ENCODE measurements at places on chromosomes 13 and 19.

DNA sequence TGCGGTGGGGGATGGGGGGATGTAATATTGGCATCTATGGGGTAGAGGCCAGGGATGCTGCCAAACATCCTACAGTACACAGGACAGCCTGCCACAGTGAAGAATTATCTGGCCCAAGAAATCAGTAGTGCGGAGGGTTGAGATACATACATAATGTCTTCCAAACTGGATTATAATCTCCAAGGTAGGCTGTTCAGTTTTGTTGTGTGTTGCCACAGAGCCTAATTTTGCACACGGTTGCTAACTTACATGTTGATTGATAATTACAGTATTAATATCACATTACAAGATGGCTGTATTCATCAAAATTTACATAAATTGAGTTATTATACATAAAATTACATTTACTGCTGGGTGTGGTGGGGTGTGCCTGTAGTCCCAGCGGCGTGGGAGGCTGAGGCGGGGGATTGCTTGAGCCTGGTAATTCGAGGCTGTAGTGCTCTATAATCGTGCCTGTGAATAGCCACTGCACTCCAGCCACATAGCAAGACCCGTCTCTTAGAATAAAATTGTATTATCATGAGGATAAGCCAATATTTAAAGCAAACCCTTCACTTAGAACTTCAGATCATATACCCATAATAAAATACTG is 8.1 kb downstream of the POMP start:
- no peak for DNase-seq

DNA sequence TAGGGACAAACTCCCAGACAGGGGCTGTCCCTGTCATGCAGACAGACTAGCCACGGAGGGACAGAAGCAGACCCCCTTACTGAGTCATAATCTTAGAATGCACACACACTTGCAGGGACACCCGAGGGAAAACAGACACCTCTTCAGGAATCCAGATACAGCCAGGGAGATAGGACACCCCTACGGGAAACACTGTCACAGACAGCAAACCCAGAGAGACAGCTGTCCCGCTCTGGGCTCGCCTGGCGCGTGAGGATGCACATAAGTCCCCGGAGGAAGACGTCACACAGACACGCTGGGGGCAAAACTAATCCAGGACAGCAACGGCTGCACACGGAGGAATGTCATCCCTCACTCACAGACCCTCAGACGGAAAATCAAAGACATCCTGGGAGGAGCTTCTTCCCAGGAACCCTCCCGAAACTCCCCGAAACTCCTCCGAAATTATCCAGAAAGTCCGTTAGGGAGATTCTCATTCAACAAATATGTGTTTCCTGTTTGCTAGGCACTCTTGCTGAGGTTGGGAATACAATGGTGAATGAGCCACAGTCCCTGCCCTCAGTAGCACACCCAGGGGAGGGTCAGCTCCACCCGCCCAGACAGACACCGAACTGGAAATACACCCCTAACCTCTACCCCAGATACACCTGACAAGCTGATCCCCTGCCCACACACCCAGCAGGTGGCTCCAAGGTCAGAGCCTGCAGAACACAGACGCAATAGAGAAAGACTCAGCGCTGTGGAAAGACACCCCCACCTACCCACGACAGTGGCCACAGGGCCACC is 15.2 kb upstream of the TOMM40 start:
- DNase-seq = no peak

DNA sequence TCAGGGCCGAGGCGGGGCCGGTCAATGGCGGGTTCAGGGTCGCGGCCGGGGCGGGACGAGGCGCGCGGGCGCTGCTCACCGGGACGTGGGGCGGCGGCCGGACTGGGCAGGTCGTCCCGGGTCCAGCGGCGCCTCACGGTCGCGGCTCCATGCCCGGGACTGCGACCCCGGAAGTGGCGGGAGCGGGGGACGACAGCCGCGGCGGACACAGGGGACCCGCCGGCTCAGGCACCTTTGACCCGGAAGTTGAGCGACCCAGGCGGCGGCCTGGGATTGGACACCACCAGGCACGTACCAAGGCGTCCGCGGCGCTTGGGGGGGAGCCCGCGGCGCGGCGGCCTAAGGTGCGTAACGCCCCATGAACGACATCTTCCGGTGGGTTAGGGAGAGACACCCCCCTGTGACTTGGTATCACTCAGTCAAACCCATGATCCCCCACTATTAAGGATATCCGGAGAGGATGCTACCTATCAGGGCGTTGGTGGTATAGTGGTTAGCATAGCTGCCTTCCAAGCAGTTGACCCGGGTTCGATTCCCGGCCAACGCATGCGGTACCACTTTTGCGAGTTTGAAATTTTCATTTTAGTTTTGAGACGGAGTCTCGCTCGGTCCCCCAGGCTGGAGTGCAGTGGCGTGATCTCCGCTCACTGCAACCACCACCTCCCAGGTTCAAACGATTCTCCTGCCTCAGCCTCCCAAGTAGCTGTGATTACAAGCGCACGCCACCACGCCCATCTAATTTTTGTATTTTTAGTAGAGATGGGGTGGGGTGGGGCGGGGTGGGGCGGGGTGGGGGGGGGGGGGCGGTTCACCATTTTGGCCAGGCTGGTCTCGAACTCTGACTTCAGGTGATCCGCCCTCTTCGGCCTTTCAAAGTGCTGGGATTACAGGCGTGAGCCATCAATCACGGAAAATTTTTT is at the start of gene DPP9:
Gene DPP9, minus strand, starts transcription at position 248 of the 920 bp plus-strand sequence. CDS start 3,936 bp downstream, outside the sequence.
- DNase-seq = peak; percentile 98

- no peak for DNase-seq
Measured at GRCh38 chr13:95338905-95339304, 37.7 kb upstream of the ABCC4 start.

GRCh38 chr19:35347171-35347929 is at the start of gene FFAR1:
FFAR1 (plus strand) TSS chr19:35347902; CDS start chr19:35351552, 3,650 bp downstream.
- no peak for DNase-seq

- no peak for DNase-seq
Measured at GRCh38 chr13:94860981-94861407, 148.6 kb upstream of the SOX21 start.

DNA sequence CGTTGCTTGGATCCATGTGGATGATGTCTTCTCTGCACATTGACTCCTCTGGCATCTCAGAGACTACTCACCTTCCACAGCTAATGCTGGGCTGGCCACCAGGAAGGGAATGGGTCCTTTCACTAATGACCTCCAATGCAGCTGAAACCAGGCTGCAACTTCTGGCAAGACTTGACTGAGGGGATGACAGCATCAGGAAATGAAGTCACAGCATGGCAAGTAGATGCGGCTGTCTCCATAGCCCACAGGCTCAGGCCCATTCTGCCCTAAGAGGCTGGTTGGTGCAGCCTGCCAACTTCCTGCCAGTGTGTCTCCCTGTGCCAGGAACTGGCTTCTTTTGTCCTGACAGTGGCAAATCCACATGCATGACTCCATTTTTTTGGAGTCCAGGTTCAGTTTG is 467.3 kb downstream of the TSHZ3 start:
- DNase-seq = no peak

DNA sequence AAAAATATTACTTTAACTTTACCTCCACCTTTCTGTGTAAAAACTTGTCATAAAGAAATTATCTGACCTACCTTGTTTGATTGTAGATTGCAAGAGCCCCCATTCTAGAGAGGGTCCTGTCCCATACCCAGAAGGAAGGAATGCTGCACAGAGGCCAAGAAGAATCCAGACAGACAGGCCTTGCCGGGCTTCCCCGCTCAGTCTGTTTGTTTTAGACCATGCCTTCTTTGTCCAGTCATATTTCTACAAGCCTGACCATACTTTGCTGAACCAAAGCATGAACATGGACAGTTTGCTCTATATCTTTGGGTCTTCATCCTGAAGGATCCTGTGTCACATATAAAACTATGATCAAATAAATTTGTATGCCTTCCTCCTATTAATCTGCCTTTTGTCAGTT is 95.8 kb upstream of the MYCBP2 start:
- no peak for DNase-seq

DNA sequence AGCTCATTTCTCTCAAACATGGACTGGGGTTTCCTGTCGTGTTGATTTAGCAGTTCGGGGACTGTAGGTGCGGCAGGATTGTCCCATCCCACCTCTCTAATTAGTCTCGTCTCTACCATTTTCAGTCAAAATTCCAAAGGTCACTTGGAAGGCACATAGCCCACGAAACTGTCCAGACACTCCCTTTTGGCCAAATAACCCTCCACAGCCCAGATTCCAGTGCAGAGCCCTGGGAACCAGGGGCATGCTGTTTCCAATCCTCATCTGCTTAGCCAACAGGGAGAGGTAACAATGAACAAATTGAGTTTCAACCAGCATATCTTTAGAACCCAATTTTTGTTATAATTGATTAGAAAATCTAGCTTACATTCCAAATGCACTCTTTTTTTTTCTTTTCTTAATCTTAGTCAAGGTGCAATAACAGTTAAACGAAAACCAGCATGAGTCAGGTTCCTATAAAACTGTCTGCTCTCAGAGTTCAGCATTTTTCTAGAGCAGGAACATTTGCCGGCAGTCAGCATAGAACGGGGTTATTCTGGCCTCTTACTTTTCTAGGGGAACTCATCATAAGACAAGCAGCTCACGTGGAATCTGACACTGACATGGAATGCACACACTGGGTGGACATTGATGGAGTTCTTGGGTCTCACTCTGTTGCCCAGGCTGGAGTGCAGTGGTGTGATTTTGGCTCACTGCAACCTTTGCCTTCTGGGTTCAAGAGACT is 14.4 kb upstream of the CEBPA start:
- DNase-seq = no peak

- DNase-seq = no peak
Measured at GRCh38 chr19:15235781-15236180, 3.5 kb upstream of the EPHX3 start.

DNA sequence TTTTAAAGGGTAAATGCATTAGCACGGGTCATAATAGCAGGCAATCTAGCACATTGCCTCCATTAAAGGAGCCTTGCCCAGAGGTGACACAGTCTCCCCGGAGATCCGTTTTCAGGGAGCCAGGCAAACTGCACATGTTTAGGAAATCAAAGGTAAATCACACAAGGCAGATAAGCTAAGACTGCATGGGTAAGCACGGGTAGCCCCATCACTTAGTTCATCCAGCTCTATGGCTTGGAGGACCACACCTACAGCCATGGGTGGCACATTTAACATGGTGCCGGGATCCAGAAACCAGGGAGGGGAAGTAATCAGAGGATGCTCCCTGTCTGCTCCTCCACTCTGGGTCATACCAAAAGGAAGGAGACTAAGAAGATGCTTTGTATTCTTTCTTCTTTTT is 16.8 kb downstream of the LGALS16 start:
- DNase-seq = no peak

DNA sequence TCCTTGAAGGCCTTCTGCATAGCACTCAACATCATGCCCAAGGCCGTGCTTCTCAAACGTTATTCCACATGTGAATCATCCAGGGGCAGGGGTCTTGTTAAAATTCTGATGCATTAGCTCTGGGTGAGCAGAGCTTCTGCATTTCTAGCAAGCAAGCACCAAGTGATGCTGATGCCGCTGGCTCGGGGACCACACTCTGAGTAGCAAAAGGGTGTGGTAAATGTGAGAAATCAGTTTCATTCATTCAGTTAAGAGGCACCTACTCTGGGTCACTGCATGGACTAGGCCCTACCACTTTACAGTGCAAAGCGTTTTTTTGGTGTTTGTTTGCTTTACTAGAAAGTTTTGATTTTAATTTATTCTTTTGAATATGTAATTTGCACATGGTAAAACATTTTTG is 7.2 kb downstream of the KRTDAP start:
- DNase-seq = no peak

GRCh38 chr19:16771618-16772017 is 52.0 kb downstream of the NWD1 start:
- peak; percentile 68 for DNase-seq

DNA sequence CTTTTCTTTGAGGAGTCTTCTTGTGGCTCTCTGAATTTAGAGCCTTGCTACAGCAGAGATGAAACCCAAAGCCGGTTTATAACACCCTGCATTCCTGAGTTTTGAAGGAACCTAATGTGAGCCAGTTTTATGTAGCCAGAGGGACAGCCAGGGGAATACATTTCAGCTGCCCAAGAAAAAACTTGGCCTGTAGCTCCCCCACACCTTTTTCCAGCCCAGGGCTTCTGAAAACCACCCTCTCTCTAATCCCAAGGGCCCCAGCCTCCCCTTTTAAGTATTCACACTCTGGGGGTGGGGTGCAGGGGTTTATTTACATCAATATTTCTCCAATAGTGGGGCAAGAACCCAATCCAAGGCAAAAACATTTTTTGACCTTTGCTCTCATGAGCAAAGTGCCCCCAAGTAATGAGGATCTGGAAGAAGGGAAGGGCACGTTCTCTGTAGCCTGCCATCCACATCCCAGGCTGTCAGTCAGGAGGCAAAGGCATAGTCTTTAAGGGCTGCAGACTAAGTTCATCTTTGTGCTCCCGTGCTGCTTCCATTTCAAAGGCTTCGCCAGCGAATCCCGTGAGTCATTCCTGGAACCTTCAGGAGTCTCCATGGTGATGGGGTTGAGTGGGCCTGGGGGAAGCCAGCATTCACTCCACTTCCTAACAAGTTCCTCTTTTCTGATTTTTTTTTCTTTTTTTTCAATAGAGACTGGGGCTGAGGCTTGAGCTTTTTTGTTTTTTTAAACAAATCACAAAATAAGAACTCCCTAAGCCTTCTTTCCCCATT is 33.2 kb upstream of the MEDAG start:
- no peak for DNase-seq

DNA sequence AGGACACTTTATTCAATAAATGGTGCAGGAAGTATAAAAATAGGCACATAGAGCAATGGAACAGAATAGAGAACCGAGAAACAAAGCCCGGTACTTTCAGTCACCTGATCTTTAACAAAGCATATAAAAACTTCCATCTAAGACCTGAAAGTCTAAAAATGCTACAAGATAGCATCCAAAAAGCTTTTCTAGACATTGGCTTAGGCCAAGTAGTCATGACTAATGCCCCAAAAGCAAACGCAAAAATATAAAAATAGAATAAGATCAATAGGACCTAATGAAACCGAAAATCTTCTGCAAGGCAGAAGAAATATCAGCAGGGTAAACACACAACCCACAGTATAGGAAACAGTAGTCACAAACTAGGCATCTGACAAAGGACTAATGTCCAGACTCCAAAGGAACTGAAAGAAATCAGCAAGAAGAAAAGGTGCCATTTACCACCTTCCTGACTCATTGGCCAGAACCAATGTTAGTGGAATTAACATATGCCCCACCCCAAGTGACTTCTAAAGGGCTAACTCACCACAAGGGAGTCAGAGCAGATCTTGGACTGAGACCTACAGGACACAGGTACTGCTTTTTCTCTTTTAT is 40.8 kb upstream of the CEACAM21 start:
- no peak for DNase-seq

- DNase-seq = no peak
Measured at GRCh38 chr13:98310485-98311199, 133.6 kb upstream of the RNF113B start.

All from activated T-cell treated with anti-CD3 and anti-CD28 coated beads for 4 hours (primary cell).